Hindlimb muscle (tissue), 1 donor: ENCODE measurements at places on chromosomes 4 and X. TPM values are rescaled to one million over a fixed set of nuclear protein-coding genes. Genes with fewer than 3 reads are reported as not detected.
A peak's percentile ranks its signal among the peaks of the same experiment; 100 is the strongest.

- no peak for DNase-seq
Measured at GRCh38 chrX:37609727-37610126, 38.3 kb downstream of the LANCL3 start.

- peak; percentile 82 for DNase-seq
Measured at GRCh38 chr4:159175085-159175988, 72.5 kb downstream of the RAPGEF2 start.

- DNase-seq = no peak
Measured at GRCh38 chrX:131047180-131047579, 11.0 kb upstream of the ARHGAP36 start.

GRCh38 chr4:17526695-17527477 is 11.9 kb downstream of the CLRN2 start:
- DNase-seq = no peak

DNA sequence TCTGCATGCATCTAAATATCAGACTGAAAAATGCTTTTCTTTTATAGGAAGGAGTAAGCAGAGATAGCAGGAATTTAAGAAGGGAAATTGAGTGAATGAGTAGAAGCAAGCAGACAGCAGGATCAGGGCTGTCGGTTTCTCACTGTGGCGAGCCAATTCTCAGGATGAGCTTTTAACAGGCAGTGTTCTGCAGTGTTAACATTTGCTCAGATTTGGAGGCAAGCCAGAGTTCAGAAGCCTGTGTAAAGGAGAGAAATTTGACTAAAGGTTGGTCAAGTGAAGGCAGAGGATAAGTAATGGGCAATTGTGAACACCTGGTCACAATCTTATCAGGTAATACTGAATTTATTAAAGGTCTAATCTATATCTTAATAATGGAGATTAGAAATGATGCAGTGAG is 133.3 kb upstream of the MAGEB16 start:
- peak; percentile 1 for DNase-seq

- DNase-seq = no peak
Measured at GRCh38 chr4:40848940-40849339, 99.2 kb downstream of the NSUN7 start.

The MAOB gene
- 0.35 TPM for polyA plus RNA-seq

The POU3F4 gene
- polyA plus RNA-seq = not detected

DNA sequence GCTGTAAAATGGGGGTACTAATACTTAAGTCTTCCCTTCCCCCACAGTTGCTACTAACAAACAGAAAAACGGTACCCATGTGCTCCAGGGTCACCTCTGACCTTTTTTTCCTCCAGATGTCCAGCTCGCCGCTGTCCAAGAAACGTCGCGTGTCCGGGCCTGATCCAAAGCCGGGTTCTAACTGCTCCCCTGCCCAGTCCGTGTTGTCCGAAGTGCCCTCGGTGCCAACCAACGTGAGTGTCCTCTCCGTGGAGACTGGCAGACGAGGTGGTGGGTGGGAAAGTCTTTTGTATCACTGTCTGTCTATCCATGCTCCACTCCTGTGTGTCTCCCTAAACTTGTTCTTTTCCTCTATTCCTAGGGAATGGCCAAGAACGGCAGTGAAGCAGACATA is 5.1 kb downstream of the UBA1 start:
- no peak for DNase-seq

GRCh38 chrX:71251466-71251973 is 2.4 kb downstream of the ZMYM3 start:
- peak; percentile 7 for DNase-seq

The TASL gene
- 0.90 TPM for polyA plus RNA-seq

- DNase-seq = no peak
Measured at GRCh38 chr4:186807808-186808629, 84.4 kb upstream of the FAT1 start.

- peak; percentile 45 for DNase-seq
Measured at GRCh38 chr4:79576429-79576753, 168.4 kb upstream of the GK2 start.

GRCh38 chr4:75686346-75686745 is 13.1 kb upstream of the G3BP2 start:
- no peak for DNase-seq

DNA sequence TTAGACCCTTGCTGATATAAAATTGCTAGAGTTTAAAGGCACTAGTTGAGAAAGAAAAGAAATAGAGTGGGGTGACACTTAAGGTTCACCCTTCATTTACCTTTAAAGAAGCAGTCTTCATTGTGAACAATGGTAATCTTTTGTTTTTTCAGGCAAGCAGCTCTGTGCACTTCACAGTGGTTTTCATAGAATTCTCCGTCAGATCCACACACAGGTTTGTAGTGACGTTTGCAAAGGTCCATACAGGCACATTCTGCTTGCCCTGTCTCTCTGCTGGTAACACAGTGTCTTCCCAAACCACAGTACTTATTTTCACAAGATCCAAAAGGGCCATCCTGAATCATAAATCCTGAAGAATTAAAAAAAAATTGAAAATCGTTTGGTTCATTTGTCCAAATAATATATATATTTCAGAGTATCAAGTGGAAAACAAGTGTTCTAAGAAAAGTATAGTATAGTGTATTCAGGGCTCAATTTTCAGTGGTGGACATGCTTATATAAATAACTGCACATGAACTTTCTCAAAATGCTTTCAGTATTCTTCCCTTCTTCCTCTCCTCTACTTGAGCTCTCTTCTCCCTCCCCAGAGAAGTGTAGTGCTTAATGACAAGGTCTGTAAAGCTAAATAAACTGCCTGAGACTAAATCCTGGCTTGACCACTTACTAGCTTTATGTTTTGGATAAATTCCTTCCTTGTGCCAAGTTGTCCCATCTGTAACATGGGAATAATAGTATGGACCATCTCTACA is 243.3 kb downstream of the FSTL5 start:
- DNase-seq = no peak

The POLN gene
- 3.1 TPM for polyA plus RNA-seq

The RHOXF2 gene
- polyA plus RNA-seq = 0.06 TPM

DNA sequence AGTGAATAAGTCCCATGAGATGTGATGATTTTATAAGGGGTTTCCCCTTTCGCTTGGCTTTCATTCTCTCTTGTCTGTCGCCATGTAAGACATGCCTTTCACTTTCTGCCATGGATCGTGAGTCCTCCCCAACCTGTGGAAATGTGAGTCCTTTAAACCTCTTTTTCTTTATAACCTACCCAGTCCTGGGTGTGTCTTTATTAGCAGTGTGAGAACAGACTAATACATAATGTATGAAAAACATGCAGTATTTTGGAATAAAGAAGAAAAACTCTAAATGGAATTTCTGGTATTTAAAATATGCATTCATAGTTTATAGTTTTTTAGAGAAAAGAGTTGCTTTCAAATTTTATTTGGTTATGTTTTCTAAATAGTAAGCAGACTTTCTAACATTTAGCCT is 360.7 kb downstream of the PCDH7 start:
- no peak for DNase-seq

The AFAP1 gene
- polyA plus RNA-seq = 38.3 TPM

DNA sequence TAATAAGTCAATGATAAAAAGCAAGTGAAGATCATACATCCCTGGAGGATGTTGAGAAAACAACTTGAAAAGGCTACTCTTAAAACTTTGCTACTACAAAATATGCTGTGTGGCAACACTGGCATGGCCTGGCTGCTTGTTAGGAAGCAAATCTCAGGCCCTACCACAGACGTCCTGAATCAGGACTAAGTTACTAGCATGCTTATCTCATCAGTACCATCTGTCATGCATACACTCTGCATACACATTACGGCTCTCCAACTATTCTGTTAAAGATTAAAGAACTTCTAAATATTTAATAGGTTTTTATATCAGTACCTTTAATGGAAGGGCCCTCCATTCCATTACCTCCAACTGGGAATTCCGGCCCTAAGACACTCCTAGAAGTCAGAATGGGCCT is 8.2 kb downstream of the PAPSS1 start:
- no peak for DNase-seq

- no peak for DNase-seq
Measured at GRCh38 chrX:80237072-80237471, 183.2 kb upstream of the TENT5D start.

The FAM184B gene
- polyA plus RNA-seq = 5.7 TPM

- no peak for DNase-seq
Measured at GRCh38 chr4:163505374-163505773, 10.9 kb downstream of the TMA16 start.

- no peak for DNase-seq
Measured at GRCh38 chr4:71415491-71415890, 76.7 kb downstream of the SLC4A4 start.

GRCh38 chr4:42048394-42048793 is 58.1 kb downstream of the SLC30A9 start:
- DNase-seq = no peak

- no peak for DNase-seq
Measured at GRCh38 chrX:55742649-55743048, 25.1 kb downstream of the RRAGB start.

DNA sequence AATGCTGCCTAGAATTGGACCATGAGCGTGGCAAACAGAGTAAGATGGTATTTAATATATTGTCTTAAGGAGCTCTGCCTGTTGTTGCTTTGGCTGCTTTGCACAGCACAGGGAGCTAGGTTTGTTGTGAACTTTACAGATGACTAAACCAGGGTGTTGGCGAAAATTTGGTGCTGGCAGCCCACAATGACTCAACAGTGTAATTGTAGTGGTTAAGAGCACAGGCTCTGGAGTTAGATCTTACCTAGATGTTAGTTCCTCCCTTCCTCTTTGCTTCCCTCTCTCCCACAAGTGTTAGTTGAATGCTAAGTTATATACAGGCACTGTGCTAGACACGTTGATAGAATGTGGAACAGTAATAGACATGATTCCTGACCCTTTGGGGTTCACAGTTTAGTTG is 128.9 kb upstream of the TRPC5 start:
- no peak for DNase-seq

- no peak for DNase-seq
Measured at GRCh38 chr4:7709431-7709830, 230.2 kb downstream of the AFAP1 start.

The C4orf51 gene
- not detected for polyA plus RNA-seq

The SSX1 gene
- not detected for polyA plus RNA-seq

The STATH gene
- not detected for polyA plus RNA-seq

The SPARCL1 gene
- 183 TPM for polyA plus RNA-seq

- no peak for DNase-seq
Measured at GRCh38 chr4:98656443-98656842, 2.0 kb downstream of the TSPAN5 start.

The S100G gene
- polyA plus RNA-seq = not detected

DNA sequence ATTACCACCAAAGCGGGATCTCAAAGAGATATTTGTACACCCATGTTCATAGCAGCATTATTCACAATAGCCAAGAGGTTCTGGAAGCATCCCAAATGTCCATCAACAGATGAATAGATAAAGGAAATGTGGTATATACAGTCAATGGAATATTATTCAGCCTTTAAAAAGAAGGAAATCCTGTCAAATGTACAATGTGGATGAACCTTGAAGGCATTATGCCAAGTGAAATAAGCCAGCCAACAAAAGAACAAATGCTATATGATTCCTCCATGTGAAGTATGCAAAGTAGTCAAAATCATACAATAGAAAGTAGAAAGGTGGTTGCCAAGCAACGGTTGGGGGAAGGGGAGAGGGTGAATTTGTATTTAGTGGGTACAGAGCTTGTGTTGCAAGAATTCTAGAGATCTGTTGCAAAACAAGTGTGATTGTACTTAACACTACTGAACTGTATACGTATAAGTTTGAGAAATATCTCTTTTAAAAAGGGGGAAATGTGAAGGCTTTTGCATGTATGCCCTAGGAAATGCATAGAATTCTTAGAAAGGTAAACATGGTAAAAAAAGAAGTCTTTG is 5.0 kb upstream of the ZRSR2 start:
- no peak for DNase-seq

DNA sequence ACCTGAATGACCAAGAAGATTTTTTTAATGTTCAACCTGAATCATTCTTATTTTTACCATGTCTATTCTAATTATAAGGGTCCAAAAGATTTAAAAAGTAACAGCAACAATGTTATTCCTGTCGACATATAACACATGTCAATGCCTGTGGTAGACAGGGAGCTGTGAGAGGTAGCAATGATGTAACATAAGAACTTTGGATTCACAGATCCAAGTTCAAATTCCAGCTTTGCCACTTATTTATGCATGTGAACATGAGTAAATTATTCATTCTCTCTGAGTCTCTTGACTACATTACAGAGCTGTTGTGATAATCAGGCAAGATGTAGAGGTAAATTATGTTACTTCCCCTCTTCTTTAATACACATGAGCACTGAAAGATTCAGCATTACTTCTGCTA is 54.5 kb downstream of the KLHL8 start:
- DNase-seq = no peak

The SMARCA1 gene
- polyA plus RNA-seq = 78.2 TPM

GRCh38 chrX:107561468-107562215 is 66.7 kb upstream of the PRPS1 start:
- no peak for DNase-seq

GRCh38 chr4:110667670-110668069 is 44.8 kb upstream of the PITX2 start:
- DNase-seq = no peak

- DNase-seq = no peak
Measured at GRCh38 chrX:112961981-112962380, 121.3 kb upstream of the AMOT start.

GRCh38 chr4:38948551-38948950 is 80.9 kb downstream of the FAM114A1 start:
- DNase-seq = peak; percentile 71

DNA sequence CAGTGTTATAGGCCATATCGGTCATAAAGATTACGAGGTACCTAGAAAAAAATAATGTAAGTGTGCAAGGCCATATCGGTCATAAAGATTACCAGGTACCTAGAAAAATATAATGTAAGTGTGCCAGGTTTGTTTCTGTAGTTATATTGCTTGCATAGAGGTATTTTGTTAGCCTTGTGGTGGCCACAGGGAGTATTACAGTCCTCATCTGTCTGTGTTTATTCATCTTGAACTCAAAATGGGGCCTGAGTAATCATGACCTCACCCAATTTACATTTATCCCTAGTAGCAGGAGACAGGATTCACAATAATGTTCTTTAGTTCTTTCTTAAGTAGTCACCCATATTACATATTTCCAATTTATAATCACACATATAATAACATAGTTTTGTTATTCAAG is 459.7 kb downstream of the MID1IP1 start:
- no peak for DNase-seq

DNA sequence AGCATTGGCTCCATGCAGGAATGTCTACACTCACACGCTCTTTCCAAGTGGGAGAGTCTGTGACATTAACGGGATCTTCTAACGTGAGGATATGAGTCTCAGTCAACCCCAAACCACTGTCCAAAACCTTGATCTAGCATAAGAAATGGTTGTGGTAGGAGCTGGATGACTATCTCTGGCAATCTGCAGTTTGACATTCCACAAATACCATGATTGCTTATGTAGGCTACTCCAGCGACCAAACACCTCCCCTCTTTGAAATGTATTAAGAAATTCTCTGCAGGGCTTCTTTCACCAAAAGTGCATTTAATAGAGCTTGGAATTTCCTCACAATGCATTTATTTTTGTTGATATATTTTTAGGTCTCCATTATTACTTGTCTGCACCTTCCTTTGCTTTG is 14.1 kb upstream of the STX18 start:
- DNase-seq = no peak
